ENCODE measurements at places on chromosomes 11 and 22.

GRCh38 chr11:112599856-112600533, 339.3 kb upstream of the PLET1 start:
- no peak for DNase-seq

DNA sequence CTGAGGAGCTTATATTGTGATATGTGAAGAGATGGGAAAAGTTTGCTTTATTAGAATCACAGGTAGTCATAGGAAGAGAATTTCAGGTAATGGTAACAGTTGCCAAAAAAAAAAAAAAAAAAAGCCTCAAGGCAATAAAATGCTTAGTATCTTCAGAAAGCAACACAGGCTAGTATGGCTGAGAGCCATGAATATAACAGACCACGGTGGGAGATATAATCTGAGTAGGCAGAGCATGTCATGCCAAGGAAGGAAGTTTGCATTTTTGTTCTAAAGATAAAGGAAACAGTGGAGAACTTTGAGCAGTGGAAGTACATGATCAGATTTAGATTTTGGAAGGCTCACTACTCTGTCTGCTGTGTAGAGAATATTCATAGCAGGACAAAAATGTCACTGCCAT, 211.4 kb downstream of the ETS1 start:
- DNase-seq: no peak

DNA sequence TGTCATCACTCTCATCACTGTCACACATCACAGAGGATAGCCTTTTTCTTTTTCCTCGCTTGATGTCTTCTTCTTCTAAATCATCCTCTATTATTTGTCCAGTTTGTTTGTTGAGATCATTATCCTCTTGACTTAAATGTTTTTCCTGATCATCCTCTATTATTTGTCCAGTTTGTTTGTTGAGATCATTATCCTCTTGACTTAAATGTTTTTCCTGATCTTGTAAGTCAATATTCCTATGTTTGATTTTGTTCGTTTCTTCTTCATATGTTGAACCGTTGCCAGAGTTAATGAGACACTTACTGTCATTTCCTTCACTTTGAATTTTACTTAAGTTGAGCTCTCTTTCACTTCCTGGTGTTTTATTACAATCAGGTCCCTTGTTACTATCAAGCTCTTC, 5.6 kb downstream of the CCDC82 start:
- DNase-seq: no peak

- no peak for DNase-seq
Measured at GRCh38 chr11:67649634-67650510, 658 bp downstream of the ACY3 start.

- no peak for DNase-seq
Measured at GRCh38 chr11:14636119-14636518, 7.5 kb upstream of the PDE3B start.

GRCh38 chr11:68959465-68960293, 21.1 kb downstream of the MRGPRD start:
- DNase-seq: peak; percentile 64

- DNase-seq: no peak
Measured at GRCh38 chr11:119882316-119882715, 153.3 kb upstream of the NECTIN1 start.

GRCh38 chr11:29844701-29845379, 172.0 kb downstream of the KCNA4 start:
- DNase-seq: no peak

- DNase-seq: no peak
Measured at GRCh38 chr22:49838771-49839717, 11.4 kb upstream of the BRD1 start.

DNA sequence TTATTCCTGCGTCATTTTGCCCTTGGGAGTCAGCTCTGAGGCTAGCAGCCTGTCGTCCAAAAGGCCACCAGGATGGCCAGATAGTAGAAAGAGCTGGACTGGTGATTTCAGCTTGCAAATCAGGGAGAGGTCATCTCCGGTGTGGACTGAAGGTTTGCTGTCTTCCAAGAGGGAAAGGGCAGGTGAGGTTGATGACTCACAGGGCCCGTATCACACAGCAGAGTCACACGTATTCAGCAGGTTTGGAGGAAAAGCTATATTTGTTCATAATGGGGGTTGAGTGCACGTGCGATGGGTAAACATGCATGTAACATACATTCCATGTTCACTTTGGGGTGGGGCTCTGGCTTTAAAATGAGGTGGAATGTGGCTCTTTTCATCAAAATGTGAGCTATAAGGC, 25.6 kb downstream of the MRPL21 start:
- no peak for DNase-seq

DNA sequence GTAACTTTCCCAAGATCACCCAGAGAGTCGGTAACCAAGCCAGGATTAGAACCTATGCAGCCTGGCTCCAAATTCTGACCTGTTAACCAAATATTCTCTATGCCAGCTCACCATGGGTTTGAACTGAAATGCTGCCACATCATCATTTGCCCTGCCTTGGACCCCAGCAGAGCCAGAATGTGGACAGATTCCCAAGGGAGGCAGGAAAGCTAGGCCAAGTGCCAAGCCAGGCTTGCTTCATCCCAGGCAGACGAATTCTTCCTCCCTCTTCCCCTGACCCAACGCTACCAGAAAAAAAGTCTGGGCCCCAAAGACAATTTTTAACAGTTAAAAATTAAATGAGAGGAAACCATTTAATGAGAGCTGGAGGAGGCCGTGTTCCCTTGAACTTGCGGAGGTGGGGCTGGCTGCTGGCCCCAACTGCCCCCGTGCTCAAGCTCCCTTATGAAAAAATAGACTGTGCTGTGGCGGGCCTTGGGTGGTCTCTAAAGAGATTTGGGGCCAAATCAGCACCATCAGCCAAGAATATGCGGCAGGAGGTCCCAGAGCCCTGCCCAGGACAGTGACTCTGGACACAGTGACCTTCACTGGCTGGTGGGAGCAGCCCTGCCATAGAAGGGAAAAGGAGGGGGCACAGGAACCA, 184.1 kb upstream of the SYT13 start:
- DNase-seq: no peak

GRCh38 chr11:133269267-133269666, 263.0 kb downstream of the OPCML start:
- DNase-seq: no peak

DNA sequence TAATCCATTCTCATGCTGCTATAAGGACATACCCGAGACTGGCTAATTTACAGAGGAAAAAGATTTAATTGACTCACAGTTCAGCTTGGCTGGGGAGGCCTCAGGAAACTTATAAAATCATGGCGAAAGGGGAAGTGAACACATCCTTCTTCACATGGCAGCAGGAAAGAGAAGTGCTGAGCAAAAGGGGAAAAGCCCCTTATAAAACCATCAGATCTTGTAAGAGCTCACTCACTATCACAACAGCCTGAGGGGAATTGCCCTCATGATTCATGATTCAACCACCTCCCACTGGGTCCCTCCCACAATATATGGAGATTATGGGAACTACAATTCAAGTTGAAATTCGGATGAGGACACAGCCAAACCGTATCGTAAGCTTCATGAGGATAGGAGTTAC, 3.8 kb upstream of the CYB5R2 start:
- no peak for DNase-seq

GRCh38 chr22:44807915-44808690, 55.7 kb downstream of the ARHGAP8 start:
- DNase-seq: no peak

DNA sequence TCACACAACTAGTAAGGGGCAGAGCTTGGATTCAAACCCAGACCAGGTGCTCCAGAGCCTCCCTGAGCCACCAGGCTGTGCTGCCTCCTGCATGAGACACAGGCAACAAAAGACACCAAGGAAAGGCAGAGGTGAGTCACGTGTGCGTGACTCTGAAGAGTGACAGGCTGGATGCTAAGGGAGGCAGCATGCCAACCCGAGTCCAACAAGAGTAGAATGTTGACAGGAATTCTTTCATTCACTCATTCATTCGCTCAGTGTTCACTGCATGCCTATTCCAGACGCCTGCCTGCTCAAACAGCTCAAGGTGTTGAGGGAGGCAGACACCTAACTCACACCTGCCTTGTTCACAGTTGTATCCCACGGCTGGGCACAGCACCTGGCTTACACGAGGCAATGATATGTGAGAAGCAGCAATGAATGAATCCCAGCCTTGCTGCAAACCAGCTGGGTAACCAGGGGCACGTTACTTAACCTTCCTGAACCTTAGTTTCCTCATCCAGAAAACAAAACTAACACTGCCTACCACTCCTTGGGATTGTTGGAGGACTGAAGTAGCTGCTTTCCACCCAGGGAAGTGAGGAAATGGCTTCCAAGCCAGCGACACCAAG, 73.8 kb upstream of the ARFGAP3 start:
- no peak for DNase-seq

DNA sequence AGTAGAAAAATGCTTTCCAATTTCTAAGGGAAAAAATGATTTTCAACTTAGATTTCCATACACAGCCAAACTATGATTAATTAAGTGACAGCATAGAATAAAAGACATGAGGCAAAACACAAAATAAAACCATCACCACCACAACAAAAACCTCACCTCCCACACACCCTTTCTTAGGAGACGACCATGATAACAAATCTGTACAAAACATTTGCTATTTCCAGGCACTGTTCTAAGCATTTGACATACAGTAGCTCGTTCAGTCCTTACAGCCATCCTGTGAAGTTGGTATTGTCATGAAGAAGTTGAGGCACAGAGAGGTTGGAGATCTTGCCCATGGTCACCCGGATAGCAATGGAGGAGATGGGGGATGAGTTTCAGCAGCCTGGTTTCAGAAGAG, 8.7 kb downstream of the SPI1 start:
- DNase-seq: no peak

DNA sequence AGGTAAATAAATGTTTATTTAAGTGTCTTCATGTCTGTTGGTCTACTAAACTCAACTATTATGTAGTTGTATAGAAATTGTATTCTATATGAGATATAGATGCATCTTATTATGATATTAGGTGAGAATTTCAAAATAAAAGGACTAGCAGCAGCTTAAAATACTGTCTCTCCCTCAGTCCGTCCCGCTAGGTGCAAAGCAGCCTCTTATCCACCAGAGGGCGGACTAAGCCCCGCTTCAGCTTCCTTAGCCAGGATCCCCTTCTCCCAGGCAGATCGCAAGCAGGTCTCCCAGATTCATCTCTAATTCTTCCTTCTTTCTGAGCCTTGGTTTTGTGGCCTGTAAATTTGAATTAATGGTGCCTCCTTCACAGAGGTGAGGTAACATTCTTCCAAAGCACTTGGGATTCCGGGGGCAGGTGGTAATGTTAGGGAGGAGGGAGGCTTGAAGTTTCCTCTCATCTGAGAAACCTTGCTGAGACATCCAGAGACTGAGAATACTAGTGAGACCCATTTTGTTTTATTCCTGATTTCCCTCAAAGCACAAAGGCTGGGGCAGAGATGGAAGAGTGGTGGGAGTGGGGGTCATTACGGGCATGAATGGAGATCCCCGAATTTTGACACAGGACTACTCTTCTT, 13.5 kb upstream of the INSC start:
- DNase-seq: peak; percentile 88

GRCh38 chr11:17012179-17012578, 2.0 kb downstream of the PLEKHA7 start:
- DNase-seq: no peak

DNA sequence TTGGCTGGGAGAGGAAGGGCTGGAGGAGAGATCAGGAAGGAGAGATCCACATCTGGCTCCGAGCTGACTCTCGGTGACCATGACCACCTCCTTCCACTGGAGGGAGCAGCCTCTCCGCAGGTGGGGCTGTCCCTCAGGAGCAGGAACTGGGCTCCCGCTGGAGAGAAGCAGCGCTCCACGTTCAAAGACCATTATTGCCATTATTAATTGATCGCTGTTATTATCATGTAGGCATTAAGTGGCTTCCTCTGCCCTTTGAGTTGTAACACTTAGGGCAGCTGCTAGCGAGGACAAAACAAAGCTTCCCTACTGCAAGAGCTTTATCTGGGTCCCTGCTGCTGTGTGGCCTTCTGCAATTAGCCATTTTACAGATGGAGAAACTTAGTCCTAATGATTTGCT, 251.9 kb downstream of the ST3GAL4 start:
- DNase-seq: peak; percentile 79

- peak; percentile 3 for DNase-seq
Measured at GRCh38 chr11:24513479-24514218, 16.8 kb downstream of the LUZP2 start.

DNA sequence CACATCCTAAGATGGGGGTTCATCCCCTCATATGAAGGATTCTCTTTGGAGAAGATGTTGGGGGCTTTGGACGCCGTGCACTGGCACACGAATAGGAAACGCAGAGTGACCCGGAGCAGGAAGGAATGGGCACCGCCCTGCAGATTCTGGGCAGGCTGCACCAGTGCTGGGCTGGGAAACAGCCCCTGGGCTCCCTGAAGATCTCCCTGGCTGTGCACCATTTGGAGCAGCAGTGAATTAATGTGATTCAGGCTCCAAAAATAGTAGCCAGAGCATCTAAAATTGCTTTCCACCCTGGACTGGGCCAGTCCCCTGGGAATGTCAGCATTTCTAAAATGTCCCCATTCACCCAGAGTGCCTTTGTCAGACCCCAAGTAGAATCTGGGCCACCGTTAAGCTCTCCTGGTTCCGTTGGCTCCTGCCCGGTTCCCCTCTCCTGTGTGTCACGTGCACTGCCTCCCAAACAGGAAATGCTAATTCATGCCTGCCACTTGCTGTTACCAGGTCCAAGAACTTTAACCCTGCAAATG, 18.6 kb downstream of the IRAG1 start:
- peak; percentile 8 for DNase-seq

- DNase-seq: peak; percentile 98
Measured at GRCh38 chr11:94973099-94973968, at the start of the genes CWC15 and KDM4D. CWC15 (minus strand) TSS chr11:94973556; CDS start chr11:94972185, 1,371 bp downstream. KDM4D (plus strand) TSS chr11:94973709; CDS start chr11:94997373, 23,664 bp downstream.

DNA sequence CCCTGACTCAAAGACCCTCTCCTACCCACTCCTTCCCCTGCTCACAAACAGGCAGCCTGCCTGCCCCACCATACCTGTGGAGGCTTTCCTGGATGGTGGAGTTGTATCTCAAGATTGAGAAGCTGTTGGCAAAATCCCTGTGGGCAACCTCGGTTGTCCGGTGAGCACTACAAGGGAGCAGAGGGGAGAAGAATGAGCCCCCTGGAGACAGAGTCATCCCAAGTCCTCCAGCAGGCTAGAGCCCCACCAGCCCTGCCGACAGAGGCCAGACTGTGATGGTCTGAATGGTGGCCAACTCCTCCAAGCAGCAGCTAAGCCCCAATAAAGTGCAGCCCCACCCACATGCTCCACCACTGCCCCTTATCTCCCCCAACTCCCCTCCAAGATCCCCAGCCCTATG, 17.5 kb downstream of the TMPRSS13 start:
- DNase-seq: no peak
